ENCODE measurements at places on chromosomes 6 and 20.

DNA sequence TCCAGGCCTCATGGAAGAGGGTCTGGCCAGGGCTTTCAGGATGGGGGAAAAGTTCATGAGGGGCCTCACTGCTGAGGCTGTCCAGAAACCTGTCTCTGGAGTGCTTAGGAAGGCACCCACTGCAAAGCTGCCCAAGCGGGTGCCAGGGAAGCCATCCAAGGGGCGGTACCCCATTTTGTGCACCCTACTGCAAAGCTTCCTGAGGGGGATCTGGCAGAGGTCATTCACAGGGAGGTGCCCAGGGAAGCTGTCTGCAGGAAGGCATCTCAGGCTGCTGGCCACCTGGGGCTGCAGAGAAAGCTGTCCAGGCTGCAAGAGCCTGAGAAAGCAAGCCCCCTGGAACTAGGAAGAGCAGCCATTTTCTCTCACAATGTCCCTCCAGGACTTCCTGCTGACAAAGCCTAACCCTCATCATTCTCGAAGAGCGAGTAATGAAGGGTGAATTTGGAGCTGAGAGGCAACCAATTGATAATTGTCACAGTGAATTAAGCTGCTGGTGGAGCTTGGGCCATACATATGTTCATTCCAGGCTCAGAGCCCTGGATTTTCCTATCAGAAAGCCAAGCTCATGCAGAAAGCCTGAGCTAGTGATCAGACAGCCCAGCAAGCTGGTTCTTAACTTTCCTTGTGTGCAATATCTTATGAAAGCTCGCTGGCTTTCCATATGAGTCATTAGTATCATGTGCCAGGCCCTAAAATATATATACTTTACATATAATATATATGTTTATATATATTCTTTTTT, 62.2 kb upstream of the SLC22A16 start:
- no peak for DNase-seq

GRCh38 chr20:13205425-13205824, 15.6 kb upstream of the ISM1 start:
- DNase-seq = no peak

- DNase-seq = no peak
Observed at GRCh38 chr6:80402266-80402665, 295.8 kb downstream of the BCKDHB start.

DNA sequence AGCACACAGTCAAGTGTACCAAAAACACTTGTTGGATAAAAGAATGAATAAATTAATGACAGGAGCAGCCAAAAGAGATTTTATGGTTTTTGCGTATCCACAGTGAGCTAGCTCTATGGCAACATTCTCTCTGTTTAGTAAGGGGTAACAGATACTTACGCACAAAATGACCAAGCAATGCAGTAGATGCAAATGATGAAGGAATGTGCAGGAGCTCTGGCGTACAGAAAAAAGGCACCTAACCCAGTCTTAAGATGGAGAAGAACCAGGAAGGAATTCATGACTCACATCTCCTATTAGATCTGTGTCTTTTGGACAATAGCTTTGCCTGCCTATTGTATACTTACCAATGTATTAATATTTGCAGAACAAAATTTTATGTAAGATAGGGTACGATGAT, 191.9 kb upstream of the PREP start:
- no peak for DNase-seq

DNA sequence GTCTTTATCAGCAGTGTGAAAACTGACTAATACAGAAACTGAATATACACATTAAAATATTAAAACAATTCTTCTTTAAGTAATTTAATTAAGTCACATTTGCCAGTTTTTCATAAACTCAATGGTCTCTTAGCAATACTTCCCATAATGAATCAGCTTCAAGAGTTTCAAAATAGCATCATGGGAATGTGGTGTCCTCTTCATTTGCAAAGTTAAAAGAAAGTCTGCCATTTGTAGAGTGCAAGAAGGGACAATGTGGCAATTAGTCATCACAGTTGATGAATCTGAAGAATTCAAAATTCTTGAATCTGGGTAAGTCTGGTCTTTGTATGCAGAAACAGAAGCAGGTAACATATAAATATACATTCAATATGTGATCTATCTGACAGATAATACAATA, 38.7 kb downstream of the SYNE1 start:
- no peak for DNase-seq

DNA sequence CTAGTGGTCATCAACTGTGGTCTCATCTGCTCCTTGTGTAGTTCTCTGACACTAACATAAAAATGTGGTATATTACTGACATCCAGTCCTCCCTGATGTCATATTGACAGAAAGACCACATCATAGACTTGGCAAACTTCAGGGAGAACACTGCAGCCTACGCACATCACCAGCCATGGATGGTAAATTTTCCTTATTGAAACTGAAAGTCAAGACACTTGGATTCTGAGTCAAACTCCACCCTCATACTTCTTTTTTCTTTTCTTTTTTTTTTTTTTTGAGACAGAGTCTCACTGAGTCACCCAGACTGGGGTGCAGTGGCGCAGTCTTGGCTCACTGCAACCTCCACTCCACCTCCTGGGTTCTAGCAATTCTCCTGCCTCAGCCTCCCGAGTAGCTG, 25.4 kb downstream of the NDRG3 start:
- DNase-seq = no peak

DNA sequence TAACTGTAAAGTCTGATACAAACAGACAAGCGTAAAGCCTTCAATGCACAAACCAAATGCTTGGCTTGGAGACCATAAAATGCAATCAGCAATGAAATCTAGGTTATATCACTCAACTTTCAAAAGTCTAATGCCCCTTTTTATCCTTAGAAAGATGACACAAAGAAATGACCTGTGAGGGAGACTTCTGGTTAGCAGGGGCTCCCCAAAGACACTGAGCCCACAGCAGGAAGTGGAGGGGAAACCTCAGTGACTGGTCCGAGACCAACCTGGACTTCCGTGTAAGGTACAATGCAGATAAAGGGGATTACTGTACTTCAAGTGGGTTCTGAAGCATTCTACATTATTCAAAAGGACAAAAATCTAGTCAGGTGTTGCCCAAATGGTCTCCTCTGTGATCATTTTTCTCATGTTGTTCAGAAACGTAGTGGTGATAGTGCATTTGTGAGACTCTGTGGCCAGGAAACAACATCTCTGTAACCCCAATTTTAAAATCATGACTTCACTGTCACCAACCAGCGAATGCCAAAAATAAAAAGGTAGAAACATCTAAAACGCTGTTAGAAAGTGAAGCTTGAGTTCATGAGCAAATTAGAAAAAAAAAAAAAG, 88.2 kb downstream of the HIVEP2 start:
- DNase-seq = peak; percentile 32

- DNase-seq = no peak
Observed at GRCh38 chr6:110425816-110426215, 10.4 kb upstream of the DDO start.

DNA sequence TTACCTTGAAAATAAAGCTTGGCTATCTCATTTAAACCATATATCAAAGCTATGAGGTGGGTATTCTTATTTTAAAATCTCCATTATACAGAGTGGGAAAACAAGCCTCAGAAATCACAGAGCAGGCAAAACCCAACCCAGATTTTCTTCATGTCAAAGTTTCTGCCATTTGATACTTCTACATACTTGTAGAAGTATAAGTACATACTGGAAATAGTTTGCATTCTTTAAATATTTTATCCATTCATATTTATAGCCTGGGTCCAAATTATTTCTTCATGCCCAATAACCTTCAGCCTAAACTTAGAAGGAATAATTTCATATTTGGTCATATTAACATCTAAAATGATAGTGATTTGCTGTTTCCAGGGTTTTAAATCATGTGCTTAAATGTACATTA, 61.8 kb downstream of the MLIP start:
- DNase-seq = no peak

DNA sequence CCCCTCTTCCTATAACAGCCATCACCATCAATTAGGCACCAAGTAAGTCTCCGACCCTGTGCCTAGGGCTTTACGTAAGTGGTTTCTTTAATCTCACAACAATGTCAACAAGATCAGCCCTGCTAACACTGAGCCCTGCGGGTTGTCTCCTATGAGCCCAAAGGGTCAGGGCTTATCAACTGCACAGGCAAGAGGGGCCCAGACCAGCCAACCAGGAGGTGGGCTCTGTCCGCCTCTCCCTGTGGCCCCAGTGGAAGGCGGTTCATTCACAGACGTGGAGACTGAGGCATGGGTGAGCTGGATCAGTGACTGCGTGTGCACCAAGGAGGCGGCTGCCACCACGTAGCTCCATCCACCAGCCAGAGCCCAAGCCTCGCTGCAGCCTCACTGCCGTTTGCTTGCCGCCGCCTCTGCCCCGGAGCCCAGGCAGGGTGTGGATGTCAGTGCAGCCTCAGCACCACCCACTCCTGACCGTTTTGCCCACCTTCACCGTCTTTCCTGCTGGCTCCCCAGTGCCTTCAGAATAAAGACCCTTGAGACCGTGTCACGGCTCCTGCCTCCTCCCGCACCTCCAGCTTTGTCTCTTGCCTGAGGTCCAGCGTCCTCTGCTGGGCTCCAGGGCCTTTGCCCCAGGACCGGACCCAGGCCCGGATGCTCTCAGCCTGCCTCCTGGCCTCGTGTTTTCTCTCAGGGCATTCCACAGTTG, 78.7 kb downstream of the DLL1 start:
- no peak for DNase-seq

- DNase-seq = no peak
Observed at GRCh38 chr20:25082498-25082873, 545 bp upstream of the VSX1 start.

DNA sequence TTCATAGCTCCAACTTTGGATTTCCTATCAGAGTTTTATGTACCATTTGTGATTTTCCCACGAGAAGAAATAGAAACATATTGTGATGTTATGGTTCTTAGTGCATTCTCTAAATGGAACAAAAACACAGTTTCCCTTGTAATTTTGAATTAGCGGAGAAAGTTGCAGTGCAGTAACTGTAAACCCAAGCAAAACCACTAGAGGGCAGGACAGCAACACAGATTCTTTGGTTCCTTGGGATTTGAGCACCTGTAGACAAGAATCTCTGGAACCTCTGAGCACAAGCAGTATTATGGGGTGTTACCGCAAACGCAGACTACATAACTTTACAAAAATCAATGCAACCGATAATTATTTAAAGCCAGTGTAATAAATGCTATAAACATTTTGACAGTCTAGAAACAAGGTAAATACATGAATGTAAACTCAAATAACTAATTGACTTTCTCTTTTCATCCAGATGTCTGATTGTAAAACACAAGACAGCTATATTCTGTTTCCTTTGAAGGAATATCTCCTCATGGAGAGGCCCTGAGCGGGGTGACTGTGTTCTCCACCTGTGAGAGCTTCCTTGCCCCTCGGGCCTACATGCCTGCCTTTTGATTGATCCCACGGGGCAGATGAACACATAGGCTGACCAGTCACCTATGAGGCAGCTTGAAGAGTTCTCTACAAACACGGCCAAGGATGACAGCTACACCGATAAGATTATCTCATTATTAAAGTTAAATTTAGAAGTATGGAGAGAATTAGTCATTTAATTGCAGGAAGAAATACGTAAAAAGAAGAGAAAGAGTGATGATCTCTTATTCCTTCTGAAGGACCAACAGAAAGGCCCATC, 67.5 kb upstream of the COL21A1 start:
- DNase-seq = no peak

GRCh38 chr20:41394931-41395666, 28.5 kb upstream of the EMILIN3 start:
- no peak for DNase-seq

DNA sequence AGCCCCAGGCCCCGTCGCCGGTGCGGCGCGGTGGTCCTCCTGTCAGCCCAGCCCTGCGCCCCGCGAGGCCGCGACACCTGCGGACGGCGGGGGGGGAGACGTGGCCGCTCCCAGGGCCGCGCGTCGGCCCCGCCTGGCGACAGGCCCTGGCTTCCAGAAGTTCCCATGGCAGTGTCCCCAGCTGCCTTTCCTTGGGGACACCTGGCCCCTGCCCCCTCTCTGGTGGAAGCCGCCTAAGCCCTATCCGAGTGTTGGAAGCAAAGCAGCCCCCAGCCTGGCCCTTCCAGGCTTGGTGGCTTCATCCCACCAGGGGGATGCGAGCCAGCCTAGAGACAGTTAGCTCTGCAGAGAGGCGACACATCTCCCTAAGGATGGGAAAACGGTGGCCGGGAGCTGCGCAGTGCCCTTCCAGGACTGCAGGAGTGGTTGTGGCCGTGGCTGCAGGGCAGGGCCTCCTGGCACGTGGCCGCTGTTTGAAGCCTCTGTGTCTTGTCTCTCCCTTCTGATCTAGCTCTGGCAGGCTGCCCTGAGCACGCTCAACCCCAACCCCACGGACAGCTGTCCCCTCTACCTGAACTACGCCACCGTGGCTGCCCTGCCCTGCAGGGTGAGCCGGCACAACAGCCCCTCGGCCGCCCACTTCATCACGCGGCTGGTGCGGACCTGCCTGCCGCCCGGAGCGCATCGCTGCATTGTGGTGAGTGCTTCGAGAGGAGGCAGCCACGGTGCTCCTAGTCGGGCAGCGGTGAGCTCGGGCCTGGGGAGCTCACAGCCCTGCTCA, 816 bp downstream of the NPEPL1 start:
- peak; percentile 28 for DNase-seq

DNA sequence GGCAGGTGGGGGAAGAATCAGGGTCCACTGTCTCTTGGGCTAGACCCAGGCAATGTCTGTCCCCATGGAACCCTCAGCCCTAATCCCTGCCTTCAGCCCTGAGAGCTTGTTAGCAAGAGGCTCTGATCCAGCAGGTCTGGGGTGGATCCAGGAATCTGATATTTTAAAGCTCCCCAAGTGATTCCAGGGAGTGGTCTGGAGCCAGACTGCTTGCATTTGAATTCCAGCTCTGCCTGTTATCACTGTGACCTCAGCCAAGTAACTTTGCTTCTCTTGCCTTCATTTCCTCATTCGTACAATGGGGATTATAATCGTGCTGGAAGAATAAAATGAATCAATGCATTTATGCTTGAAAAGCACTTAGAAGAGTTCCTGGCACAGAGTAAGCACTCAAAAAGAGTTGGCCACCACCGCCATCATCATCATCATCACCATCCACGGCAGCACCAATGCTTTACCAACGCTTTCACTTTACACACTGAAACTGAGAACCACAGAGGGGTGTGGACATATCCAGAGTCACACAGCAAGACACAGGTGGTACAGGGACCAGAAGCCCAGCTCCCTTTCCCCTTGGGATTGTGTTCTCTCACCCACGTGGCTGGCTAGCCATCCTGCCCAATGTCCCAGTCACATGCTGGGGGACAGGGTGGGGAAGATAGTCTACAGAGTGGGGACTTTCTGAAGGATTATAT, 75.7 kb upstream of the RALY start:
- peak; percentile 21 for DNase-seq

DNA sequence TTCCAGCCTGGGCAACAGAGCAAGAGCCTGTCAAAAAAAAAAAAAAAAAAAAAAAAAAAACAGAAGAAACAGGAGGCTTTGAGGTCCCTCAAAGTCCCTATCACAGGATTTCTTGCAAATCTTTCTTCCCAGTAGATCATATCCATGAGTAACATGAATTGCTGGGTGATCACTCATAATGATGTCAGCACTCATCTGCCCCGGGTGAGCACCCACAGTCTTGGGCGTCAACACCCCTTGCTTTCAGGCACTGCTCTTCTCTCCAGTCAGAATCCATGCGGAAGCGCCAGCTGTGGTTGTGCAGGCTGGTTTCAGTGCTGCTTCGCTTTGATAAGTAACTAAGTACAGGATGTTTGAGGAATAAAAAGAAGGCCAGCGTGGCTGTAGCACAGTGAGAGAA, 40.2 kb upstream of the INSM1 start:
- no peak for DNase-seq
